ENCODE measurements at places on chromosomes 4 and X.

DNA sequence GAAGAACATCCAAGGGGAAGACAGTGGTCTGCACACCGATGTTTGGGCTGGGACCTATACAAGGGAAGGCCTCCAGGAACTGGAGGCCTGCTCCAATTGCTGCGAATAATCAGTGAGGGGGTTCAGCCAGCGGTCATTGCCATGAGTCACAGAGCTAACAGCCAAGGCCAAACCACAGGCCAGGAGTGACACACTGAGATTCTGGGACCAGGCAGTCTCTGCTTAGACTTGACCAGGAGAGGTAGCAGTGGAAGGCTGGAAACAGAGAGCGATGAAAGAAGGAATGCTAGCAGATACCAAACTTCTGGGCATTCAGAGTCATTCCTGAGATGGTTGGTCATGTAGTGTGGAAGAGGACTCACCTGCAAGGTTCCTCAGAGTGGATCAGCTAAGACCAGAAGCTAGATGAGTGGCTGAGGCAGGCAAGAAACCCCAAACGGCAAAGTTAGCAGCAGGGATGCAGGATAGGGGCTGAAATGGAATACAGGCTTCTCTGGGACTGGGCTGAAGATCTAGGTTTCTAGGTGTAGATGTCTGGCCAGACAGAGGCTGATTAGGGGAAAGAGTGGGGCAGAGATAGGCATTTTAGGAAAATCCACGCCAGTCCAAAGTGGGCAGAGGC lies 54.7 kb downstream of the CNGA2 start:
- no peak for DNase-seq

- no peak for DNase-seq
Measured at GRCh38 chr4:170038769-170039168, 12.6 kb upstream of the MFAP3L start.

GRCh38 chr4:47642191-47642830 lies 157.2 kb downstream of the ATP10D start:
- DNase-seq, result no peak

- DNase-seq, result no peak
Measured at GRCh38 chr4:87007528-87008446, 73.0 kb downstream of the AFF1 start.

DNA sequence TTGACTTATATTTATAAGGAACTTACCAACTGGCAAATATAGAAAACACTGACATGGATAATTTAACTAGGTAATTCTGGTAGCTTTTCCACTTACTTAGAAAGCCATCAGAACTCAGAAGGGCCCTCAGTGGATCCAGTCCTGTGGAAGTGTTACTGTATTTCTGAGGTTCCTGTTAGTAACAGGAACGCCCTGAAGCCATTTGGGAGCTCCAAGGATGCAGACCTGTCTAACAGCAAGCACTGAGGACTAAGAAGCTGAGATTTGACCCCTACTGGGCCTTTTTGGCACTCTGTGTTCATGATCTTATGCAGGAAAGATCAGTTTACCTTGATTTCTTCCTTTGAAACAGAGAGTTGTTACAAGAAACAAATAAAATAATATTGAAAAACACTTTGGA lies 46.0 kb upstream of the TLL1 start:
- no peak for DNase-seq

- DNase-seq, result no peak
Measured at GRCh38 chr4:99351487-99351886, 1.1 kb downstream of the ADH1C start.

- no peak for DNase-seq
Measured at GRCh38 chr4:69497886-69498395, 2.2 kb upstream of the UGT2B4 start.

DNA sequence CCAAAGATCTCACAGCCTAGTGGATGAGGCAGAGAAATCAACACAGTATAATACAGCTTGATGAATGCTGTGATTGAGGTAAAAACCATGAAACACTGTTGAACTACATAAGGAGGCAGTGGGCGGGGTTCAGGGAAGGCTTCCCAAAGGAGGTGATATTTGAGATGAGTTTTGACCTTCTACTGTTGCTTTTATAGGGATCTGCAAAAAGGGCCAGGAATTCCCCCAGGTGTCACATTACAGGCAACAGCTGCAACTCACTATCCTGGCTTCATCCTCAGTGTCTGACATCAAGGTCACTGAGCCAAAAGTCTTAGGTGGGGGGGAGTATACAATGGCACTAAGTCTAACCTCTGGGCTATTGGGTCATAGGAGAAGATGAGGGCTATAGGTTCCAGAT lies 185.7 kb upstream of the NRK start:
- no peak for DNase-seq

DNA sequence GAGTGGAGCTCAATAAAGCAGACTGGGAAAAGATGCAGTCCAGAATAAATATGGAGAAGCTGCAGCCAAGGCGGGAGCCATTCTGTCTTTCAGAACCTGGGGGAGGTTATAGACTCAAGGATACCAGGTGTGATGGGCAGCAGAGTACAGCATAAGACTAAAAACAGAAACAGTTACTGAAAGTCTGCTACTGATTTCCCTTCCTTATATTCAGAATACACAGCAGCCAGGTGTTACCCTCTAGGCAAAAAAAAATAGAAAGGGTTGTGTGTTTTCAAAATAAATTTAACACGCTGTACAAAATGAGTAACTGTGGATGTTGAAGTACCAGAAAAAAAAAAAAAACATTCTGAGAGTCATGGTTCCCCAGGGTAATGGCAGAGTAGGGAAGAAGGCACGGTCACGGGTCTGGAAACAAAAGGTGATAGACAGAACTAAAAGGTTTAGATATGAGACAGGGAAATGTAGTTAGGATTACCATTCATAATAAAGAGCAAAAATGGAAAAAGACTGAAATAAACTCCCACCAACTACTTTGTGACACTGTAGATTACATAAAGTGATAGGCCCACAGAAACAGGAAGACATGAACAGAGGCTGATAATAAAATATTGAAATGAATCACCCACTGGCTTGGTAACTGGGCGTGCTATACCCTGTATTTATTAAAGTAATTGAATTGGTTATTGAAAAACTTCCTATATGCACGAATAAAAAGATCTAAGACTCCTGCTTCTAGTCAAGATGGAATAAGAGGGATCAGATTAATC lies 10.8 kb upstream of the HHIP start:
- DNase-seq, result no peak

DNA sequence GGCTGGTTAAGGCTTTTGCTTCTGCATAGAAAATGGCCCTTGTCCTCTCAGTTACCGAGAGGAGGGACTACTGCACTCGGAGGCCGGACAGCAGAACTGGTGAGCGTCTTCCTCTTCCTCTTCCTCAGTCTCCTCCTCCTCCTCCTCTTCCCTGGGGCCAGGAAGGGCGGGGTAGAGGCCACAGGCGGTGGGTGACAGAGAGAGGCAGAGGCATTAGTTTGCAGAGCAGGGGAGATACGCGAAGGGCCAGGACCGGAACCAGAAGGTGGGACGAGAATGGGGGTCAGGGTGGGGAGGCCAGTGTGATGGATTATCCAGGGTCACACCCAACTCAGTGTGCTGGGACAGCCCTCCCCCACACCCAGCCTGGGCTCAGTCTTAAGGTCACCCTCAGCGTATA lies 14.5 kb downstream of the IQSEC2 start:
- DNase-seq, result no peak

DNA sequence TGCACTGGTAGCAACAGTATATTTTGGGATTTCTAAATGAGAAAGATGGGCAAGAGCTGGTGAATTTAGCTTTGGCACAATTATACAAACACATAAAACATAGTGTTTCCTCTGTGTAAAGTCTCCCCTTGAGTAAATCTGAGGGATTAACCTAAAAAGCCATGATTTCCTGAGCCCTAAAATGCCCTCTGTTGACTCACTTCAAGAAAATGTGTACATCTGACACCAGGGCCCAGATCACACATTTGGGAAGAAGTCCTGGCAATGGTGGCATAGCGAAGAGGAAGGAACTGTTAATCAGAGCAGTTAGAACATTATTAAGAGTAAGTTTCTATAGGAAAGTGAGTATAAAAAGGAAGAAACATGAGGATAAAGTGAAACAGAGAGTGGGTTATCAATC lies 338.5 kb downstream of the SPOCK3 start:
- no peak for DNase-seq

- no peak for DNase-seq
Measured at GRCh38 chr4:18242919-18243693, 221.6 kb upstream of the LCORL start.

DNA sequence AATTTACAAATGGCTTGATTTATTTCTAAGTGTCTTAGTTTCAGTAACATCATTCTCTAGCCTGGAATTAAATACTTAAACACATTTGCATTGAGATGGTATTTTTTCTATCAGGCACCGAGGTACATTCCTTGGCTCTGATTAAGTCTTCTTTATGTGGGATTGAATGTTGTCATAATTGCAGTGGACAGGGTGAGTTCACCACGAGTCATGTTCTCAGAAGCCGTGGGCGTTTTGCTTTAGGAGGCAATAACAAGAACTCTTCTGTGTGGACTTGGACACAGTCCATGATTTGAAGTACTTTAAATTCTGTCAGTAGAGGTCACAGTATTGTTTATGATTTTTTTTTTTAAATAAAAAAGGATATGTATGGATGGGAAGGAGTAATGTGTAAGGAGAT lies 57.1 kb upstream of the EFHC2 start:
- DNase-seq, result no peak

DNA sequence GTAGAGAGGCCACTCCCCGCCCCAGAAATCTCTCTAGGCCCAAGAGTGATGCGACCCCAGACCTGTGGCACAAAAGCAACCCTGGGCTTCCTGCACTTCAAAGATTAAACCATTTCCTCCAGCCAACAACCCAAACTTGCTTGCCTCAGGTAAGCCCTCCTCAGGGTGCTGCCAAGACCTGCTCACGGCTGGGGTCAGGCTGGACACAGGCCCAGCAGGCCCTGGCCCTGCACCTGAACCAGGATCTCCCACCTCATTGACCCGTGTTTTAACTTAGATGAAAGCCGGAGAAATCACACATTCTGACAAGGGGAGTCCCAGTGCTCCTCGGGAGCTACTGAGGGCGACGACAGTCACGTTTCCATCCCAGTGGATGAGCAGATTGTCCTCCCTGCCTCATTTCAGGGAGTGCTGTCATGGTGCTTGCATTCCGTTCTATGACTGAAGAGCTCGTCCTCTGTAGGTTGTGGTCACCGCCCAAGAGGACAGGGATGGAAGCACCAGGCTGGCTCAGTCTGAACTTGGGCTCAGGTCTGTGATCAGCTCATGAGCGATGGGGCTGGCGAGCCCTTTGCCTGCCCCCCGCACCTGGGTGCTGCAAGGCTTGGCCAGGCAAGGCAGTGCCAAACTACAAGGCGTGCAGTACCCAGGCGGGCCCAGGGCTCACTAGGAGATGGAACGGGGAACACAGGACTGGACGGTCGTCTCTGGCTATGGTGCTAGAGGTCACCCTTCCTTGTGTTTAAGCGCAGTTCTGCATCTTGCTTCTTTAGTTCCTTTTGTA lies 25.9 kb downstream of the WDR1 start:
- DNase-seq, result no peak

- no peak for DNase-seq
Measured at GRCh38 chrX:13605611-13606010, 36.2 kb downstream of the EGFL6 start.

- DNase-seq, result no peak
Measured at GRCh38 chr4:19151684-19152083, 1100.0 kb upstream of the SLIT2 start.

DNA sequence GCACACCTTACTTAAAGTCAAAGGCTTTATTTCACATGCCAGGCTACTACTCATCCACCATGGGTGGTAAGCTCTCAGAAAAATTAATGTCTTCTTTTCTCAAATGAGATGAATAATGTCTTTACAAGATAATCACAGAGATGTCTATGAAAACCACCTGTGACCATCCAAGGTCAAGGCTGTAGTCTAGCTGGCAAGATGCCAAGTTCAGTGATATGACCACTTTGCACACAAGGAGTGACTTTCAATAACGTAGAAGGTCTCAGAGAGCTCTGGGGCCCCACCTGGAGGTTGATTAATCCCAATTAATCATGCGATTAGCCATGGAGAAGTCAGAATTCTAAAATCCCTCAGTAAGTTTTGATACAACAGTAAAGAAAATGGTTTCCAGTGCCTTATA lies 20.5 kb downstream of the ANOS1 start:
- no peak for DNase-seq

DNA sequence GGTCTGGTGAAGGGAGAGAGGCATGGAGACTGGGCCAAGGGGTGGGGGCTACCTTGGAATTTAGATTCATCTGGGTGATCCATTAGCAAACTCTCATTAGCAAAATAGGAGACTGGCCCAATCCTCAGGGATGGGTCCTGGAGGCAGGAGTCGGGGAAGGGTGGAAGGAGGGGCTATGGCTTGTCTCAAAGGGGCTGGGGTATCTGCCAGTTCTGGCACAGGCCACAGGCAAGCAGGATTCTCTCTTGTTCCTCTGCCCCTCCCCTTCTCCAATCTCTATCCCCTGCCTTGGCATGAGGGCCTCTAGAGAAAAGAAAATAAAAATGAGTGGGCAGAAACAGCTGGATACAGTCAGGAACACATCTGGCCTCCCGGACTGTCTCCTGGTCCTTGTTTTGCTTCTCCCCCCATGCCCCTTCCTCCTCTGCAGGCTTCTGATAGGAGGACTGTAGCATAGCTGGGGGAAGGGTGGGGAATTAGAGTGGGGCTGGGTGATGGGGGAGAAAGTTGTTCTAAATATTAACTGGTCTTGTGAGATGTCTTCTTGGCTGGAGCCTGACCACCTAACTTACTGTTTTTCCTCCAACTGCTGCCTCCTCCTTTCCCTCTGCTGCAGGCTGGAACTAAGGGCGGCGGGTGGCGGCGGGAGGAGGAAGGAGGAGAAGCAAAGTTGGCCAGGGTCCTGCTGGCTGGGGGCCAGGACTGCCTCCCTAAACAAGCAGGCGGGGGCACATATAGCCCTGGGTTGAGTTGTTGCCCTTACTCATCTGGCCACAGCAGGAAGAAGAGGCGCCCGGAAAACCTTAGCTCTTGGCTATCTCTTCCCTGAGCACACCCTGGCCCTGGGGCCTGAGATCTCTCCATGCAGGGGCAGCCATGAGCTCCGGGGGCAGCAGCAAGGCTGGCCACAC lies 53.3 kb upstream of the LAS1L start:
- DNase-seq, result no peak

DNA sequence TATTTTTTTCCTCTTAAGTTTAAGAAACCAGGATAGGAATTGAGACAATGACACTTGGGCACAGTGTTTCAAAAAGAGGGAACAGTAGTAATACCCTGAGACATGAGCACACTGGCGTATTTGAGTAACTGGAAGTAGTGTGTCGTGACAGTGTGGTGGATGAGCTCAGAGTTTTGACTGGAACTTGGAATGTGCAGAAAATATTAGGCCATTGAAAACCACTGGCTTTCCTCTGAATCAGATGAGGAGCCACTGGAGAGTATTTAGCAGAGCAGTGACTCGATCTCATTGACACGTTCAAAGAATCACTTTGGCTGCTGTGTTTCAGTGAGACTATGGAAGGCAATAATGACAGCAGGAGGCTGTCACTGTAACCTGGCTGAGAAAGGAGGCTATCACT lies 1531.2 kb downstream of the STIM2 start:
- no peak for DNase-seq

Data from memory B cell (primary cell).